ENCODE measurements at places on chromosomes 16 and 17.

DNA sequence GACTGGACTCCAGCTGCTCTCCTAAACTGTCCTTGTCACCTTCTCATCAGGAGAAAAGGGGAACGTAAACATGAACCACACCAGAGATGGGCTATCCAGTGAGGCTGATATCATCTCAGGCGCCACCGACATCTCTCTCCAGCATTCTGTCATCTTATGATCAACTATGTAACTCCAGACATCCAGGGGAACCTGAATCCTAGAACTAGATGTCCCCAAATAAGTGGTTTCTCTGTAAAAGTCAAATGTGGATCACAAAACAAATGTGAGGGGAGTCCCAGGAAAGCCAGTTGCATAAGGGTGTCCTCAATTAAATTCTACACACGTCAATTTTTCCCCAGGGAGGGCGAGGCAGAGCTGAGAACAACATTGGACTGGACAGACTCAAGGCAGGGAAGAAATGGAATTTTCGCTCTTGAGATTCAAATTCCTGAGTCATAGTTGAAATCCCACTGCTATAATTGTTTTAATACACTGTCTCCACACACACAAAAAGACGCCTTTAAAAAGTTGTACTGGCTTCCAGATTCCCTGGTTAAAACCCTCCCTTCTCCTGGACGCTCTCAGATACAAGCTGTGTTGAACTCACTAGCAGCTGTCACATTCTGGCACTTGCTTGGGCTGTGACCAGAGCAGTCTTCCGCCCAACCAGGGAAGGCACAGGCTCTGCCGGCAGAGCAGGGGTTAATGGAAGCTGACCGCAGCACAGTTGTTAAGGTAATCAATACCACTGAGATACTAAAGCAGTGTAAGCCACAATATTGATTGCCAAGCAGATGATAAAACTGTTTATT lies 62.6 kb downstream of the ZFHX3 start:
- no peak for DNase-seq

DNA sequence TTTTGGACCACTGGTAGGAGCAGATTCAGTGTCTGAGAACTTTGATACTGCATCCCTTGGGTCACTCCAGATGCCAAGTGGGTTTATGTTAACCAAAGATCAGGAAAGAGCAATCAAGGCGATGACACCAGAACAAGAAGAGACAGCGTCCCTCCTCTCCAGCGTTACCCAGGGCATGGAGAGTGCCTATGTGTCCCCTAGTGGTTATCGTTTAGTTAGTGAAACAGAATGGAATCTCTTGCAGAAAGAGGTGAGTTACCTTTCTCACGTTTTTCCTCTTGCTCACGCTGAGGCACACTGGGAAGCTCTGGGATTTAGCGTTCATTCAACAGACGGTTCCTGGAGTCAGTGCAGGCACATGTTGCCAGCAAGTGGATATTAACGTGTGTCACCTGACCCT lies 58.0 kb downstream of the NUP88 start:
- no peak for DNase-seq

- DNase-seq = no peak
Measured at GRCh38 chr17:45315648-45316433, 979 bp downstream of the MAP3K14 start.

- no peak for DNase-seq
Measured at GRCh38 chr17:32239456-32239855, 26.2 kb upstream of the RHBDL3 start.

DNA sequence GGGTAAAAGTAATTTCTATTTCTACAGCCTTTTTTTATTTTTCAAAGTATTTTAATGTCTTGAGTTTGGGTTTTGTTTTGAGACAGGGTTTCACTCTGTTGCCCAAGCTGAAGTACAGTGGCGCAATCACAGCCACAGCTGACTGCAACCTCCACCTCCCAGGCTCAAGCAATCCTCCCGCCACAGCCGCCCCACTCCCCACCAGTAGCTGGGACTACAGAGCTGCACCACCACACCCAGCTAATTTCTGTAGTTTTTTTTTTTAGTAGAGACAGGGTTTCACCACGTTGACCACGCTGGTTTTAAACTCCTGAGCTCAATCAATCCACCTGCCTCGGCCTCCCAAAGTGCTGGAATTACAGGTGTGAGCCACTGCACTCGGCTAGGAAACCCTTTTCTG lies 44.0 kb downstream of the TUBD1 start:
- no peak for DNase-seq

DNA sequence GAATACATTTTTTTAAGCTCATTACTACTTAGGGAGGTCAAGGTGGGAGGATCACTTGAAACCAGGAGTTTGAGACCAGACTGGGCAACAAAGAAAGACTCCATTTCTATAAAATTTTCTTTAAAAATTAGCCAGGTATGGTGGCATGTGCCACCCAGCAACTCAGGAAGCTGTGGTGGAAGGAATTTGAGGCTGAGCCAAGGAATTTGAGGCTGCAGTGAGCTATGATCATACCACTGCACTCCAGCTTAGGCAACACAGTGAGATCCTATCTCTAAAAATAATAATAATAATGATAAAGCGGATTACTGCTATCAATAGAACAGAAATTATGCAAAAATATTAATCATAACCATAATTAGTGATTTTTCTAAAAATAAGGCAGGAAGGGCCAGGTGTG lies 170.3 kb downstream of the COPRS start:
- no peak for DNase-seq

DNA sequence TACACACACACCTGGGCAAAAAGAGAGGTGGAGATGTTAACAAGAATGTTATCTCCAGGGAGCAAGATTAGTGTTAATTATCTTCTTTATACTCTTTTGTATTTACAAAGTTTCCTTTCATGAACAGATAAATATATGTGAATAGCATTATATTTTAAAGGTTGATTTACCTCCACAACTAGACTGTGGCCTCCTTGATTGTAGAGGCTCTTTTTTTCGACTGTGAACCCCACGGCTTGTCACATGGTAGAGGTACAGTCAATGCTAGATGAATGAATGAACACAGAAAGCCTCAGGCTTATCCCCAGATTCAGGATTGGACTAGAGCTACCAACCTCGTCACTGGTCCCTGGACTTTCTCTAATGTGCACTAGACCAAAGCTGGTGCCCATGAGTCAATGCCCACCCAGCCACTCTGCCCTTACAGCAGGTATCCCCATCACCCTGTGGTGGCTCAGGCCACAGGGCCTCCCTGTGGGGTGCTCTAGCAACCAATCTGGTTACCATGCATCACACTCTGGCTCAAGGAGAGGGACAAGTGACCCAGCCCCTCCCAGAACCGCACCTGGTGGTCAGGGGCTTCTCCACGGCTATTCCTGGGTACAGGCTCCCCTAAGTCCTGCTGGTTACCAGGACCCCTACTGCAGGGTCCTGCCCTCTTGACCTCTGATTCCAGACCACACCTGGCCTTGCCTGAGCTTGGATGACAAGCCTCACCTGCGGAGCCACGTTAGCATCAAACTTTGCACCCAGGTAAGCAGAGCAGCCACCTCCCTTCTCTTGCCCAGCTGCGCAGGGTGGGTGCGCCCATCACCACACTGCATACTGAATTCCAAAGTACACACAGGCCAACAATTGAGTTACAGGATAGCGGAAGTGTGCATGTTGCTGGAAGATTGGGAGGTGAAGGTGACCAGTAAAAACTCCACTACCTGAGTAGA lies 101.0 kb downstream of the CDYL2 start:
- no peak for DNase-seq

DNA sequence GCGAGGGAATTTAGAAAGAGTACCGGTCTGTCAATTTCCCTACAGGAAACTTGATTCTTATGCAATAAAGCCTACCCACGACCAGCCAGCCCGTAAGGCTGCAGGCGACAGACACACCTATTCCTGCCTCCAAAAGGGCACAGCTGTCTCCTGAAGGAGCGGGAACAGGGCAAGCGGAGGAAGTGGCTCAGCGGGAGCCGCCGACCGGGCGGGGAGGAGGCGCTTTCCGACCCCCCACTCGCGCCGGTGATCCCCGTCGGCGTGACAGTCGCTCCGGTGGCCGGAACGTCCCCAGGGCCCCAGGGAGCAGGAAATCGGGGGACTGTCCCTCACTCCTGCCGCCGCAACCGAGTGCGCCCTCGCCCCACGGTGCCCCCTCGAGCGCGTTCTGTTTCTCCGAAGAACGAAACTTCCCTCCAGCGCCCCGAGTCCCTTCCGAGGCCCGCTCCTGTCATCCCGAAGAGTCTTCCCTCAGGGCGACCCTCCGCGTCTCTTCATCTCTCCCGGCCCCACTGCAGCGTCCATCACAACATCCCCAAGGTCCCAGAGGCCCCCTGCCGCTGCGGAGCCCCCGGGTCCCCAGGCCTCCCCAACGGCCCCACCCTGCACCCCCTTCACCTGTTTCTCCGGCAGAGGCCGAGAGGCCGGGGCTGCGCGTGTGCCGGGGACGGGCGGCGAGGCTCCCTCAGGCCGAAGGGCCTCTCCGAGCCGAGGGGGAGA lies 421 bp downstream of the STAT3 start:
- no peak for DNase-seq

DNA sequence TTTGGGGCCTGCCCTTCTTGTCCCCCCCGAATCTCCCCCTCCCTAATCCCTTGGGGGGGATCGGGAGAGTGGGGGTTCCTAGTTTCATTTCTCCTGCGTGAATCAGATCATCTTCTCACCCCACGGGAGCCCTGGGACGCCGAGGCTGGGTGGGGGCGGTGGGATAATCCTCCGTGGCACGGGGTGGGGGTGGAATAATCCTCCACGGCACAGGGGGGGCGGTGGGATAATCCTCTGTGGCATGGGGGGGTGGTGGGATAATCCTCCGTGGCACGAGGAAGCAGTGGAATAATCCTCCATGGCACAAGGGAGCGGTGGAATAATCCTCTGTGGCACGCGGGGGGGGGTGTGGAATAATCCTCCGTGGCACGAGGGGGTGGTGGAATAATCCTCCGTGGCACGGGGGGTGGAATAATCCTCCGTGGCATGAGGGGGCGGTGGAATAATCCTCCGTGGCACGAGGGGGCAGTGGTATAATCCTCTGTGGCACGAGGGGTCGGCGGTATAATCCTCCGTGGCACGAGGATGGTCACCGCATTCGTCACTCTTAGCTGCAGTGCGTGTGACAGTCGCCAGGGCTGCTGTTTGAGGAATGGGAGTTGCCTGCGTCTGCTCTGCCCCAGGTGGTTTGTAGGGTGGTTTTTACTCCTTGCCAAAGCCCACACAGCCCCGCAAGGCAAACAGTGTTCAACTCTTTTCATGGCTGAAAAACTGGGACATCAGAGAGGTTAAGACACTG lies 156.9 kb downstream of the LAT start:
- DNase-seq = no peak

DNA sequence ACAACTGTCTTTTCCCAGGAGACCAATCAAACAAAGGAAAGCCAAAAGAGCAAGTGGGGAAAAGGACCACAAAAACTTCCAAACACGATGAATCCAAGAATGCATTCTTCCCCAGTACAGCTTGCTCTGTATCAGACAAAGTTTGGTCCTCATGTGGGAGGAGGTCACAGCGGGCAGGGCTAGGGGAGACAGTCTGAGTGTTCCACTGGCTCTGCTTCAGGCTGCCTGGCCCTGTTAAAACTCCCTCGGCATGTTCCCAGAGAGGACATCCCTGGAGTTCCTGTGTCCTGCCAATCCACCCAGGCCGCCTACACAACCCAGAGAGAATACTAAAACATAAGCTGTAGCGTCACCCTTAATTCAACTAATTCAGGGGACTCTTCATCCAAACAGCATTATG lies 415.1 kb upstream of the DYNLRB2 start:
- DNase-seq = no peak

GRCh38 chr16:29804455-29805231 lies 1.7 kb upstream of the MAZ start:
- no peak for DNase-seq

DNA sequence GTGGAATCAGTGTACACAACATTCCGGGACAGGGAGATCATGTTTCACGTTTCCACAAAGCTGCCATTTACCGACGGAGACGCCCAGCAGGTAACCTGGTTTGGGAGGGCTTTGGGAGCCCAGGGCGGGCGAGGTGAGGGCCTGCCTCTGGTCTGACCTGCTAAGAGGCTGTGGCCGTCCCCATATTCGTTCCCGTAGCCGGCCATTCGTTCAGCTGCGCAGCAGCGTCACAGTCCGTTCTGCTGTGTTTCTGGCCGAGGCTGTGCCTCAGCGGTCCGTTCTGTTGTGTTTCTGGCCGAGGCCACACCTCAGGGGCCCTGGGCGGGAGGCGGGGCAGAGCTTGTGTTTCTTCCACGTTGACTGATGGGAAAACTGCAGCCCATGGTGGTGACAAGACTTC lies 68.0 kb downstream of the OR1D5 start:
- DNase-seq = no peak

DNA sequence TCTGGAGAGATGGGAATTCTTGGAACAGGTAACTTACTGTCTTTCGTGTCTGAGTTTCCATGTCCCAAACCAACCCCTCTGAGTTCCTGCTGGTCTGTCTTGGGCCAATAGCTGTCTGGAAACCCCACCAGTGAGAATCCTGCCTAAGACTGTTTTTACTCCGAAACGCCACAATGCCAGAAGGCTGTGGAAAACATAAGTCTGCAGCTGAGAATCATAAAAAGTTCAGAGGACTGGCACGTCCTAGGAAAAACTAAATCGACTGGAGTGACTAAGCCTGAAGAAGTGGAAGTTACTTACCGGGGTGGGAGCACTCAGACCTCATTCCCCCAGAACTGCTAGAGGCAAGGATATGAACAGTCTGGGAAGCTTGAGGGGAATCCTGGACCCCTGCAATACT lies 13.3 kb downstream of the LRRC75A start:
- no peak for DNase-seq

GRCh38 chr16:47979616-47980182 lies 176.1 kb downstream of the ABCC12 start:
- no peak for DNase-seq

DNA sequence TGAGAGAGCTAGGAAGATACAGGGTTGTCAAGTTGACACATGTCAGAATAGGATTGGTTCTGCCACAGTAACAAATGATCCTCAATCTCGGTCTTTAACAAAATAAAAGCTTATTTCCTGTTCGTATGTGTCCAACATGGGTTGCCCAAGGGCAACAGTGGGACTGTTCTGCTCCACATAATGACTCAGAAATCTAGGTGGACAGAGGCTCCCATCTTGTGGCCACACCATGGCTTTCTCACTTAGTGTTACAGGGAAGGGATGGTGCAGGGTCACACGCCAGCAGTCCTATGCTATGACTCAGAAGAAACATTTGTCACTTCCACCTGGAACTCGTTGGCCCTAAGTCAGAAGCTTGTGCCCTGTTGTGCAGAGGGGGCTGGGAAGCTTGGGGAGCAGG lies 364.9 kb downstream of the SNX29 start:
- DNase-seq = no peak

Data from CD8-positive, alpha-beta memory T cell (primary cell).